ENCODE measurements at places on chromosomes 13 and 19.
A peak's percentile ranks its signal among the peaks of the same experiment; 100 is the strongest.

DNA sequence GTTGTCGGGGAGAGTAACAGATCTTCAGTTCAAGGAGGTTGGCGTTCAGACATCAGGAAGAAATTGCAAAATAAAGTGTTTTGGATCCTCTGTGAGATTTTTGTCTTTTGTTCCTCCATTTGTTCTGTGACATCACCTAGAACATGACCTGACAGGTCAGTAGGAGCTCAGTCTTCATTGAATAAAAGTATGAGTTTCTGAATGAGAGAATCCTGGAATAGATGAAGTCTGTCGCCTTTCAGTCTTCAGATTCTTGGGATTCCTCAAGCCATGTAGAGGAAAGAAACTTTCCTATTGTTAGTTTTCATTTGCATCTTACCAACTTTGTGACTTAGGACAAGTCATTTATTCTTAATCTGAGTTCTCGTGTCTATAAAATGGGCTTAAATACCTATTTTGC is 14.4 kb downstream of the ARHGAP35 start:
- no peaks in the 10 kb centered on the region for H3K27me3 ChIP-seq
- peak overlapping the region; percentile 14 for H3K27ac ChIP-seq
- H3K4me1 ChIP-seq, result peaks cover 46% of the 10 kb centered on the region
- no peaks in the 10 kb centered on the region for H3K36me3 ChIP-seq
- no peak overlapping the region for H3K4me3 ChIP-seq

- no peaks in the 10 kb centered on the region for H3K36me3 ChIP-seq
- H3K4me3 ChIP-seq, result no peak overlapping the region
- no peaks in the 10 kb centered on the region for H3K4me1 ChIP-seq
- DNase-seq, result no peak
- H3K27ac ChIP-seq, result no peak overlapping the region
Measured at GRCh38 chr13:71967990-71968389, 101.0 kb upstream of the DACH1 start.

DNA sequence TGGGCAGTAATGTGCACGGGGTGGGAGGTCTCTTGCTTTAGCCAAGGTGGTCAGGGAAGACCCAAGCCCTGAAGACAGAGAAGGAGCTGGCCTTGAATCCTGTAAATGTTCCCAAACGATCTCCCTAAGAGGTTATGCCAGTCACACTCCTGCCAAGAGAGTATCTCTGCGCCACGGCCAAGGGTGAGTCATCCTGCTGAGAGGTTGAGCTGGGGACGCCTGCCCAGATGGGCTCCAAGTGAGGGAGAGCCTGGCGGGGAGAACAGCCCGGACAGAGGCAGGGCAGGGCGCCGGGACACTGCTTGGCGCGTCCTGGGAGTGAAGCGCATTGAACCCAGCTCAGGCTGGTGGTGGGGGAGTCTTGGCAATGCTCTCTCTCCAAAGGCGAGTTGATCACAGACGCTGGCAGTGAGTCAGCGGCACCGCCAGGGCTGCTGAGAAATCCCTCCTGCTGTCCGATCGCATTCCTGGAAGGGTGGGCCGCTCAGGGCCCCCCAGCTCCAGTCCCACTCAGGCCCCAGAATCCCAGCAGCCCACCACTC is 16.4 kb downstream of the SULT2B1 start:
- H3K4me1 ChIP-seq, result peaks cover 80% of the 10 kb centered on the region
- H3K27ac ChIP-seq, result no peak overlapping the region
- H3K27me3 ChIP-seq, result no peaks in the 10 kb centered on the region
- no peak overlapping the region for H3K4me3 ChIP-seq
- DNase-seq, result peak; percentile 61

DNA sequence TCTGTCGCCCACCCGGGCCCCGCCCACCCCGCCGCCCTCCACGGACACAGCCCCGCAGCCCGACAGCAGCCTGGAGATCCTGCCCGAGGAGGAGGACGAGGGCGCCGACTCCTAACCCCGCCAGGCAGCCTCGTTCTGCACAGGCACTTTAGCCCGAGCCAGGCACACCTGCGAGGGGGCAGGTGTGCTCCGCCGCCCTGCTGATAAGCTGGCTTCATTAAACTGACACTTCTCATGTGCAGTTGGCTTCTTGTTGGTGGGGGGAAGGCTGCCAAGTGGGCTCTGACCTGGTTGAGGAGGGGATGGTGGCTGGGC is 8.2 kb downstream of the IL4I1 start:
- no peak overlapping the region for H3K4me3 ChIP-seq
- H3K27me3 ChIP-seq, result no peaks in the 10 kb centered on the region
- no peak for DNase-seq
- H3K27ac ChIP-seq, result no peak overlapping the region
- H3K36me3 ChIP-seq, result peaks cover 3% of the 10 kb centered on the region

- H3K4me3 ChIP-seq, result no peak overlapping the region
- H3K4me1 ChIP-seq, result no peaks in the 10 kb centered on the region
- no peak overlapping the region for H3K27ac ChIP-seq
- H3K36me3 ChIP-seq, result no peaks in the 10 kb centered on the region
- peaks cover 5% of the 10 kb centered on the region for H3K27me3 ChIP-seq
Measured at GRCh38 chr19:51292971-51293370, 18.5 kb upstream of the IGLON5 start.

GRCh38 chr13:46170687-46171086 is 11.3 kb downstream of the LCP1 start:
- peak; percentile 10 for DNase-seq

- no peak for DNase-seq
- no peaks in the 10 kb centered on the region for H3K4me1 ChIP-seq
- H3K4me3 ChIP-seq, result no peak overlapping the region
- H3K27me3 ChIP-seq, result peaks cover under 1% of the 10 kb centered on the region
Measured at GRCh38 chr13:26771796-26772195, 11.2 kb upstream of the GPR12 start.

Measured in HepG2 (cell line).